NT2/D1 (cell line): ENCODE measurements at places on chromosomes 11 and 22.

- DNase-seq: no peak
Measured at GRCh38 chr11:1938343-1939005, 8.7 kb upstream of the MRPL23 start.

DNA sequence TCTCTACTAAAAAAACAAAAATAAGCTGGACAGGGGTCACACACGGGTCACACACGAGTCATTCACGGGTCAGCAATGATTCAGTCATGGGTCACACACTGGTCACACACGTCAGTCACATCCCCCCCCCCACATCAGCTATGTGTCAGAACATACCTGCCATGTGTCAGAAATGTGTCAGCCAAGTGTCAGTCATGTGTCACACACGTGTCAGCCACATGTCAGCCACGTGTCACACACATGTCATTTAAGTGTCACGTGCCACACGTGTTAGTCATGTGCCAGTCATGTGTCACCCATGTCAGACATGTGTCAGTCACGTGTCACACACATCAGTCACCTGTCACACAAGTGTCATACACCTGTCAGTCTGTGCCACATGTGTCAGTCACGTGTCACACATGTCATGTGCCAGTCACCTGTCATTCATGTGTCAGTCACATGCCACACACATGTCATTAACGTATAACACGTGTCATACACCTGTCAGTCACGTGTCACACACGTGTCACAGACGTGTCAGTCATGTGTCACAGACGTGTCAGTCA is 28.7 kb upstream of the MMP20 start:
- DNase-seq: no peak

DNA sequence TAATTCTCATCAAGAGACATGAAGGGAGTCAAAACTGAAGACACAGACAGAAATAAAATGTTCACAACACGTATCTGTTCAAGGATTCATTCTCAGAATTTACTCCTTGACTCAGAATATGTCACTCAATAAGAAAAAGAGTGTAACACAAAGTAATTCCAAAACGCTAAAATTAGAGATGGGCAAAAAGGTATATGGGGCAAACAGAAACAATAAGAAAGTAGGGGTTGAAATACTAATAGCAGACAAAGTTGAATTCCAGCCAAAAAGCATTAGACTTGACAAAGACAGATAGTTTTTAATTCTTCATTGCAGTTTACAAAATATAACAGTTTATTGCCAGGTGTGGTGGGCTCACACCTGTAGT is 26.7 kb downstream of the GNB1L start:
- DNase-seq: no peak

DNA sequence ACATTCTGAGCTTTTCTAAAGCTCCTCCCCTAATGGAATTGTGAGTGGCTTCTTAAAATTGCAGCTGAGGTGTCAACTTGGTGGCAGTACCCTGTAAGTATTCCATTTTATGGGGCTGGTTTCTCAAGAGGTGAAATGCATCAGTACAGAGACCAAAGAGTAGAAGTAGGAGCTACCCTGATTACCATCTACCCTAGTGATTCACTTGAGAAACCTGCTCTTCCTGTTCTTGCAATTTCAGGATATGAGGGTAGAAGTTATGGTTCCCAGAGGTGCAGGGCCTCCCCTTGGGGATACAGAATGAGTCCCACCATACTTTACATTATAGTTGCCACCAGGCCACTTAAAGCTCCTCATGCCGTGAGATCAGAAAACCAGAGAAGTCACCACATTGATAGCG is 944.6 kb downstream of the OPCML start:
- DNase-seq: no peak

DNA sequence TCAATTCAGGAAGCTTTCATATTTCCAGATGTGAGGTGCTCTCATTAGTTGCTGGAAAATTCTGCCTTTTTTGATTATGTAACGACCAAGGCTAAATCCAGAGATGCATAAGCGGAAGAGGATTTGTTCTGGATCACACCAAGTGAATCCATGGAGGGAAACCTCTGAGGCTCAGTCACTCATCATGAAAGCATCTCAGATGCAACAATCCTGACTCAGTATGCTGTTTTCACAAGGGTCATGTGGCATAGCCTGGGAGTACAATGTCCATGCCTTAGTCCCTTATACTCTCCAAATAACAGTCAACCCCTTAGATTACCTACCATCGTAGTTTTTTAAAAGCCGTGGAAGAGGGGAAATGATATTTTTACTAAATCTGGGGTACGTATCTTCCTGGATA is 445.6 kb downstream of the NTM start:
- no peak for DNase-seq

DNA sequence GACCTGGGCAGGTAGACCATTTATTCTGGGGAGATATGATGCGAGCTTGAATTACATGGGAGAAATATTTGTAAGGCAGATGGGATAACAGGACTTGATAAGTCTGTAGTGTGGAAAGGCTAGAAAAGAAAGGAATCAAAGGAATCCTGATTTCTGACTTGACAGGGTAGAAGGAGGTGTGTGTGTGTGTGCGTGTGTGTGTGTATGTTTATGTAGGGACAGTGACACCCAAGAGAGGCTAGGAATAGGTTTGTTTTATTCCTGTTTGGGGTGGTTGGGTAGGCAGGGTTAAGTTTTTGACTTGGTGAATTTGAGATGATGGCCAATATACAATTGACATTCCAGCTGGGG is 390 bp upstream of the HTATIP2 start:
- DNase-seq: no peak

DNA sequence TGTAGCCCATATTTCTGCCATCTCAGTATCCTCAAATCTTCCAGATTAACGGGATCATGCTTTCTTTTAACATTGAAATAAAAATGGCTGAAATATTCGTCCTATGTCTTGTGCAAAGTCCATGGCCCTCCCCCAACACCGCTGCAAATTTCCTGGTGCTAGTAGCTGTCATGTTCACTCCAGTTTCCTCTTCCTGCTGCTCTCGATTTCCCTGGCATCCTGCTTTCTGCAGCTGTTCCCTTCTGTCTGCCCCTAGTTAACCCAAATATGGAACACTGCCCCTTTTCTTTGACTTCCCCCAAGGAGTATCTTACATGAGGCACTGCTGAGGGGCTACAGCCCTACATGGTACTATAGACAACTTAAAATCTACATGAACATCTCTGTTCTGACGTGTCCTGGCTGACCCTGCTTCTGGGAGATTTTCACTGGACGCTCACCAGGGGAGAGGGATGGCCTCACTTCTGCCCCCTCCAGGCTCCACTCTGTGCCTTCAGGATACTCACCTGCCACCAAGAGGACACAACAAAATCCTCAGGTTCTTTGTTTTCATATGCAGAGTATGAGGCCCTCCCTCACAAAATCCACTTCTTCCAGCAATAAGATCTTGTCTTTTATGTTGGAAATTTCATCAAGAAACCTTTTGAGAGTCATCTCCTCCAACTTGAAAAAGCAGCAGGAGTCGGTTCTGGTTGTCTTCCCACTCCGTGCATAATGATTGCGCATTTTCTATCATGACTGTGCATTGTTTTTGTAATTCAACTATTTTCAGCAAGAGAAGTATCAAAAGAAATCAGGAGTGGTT is 29.5 kb upstream of the SCUBE2 start:
- peak; percentile 36 for DNase-seq

- DNase-seq: no peak
Measured at GRCh38 chr22:28923826-28924732, 40.7 kb downstream of the ZNRF3 start.

- no peak for DNase-seq
Measured at GRCh38 chr11:107996006-107996776, 12.5 kb upstream of the CUL5 start.

- no peak for DNase-seq
Measured at GRCh38 chr11:68071281-68072048, 32.6 kb downstream of the TCIRG1 start.

DNA sequence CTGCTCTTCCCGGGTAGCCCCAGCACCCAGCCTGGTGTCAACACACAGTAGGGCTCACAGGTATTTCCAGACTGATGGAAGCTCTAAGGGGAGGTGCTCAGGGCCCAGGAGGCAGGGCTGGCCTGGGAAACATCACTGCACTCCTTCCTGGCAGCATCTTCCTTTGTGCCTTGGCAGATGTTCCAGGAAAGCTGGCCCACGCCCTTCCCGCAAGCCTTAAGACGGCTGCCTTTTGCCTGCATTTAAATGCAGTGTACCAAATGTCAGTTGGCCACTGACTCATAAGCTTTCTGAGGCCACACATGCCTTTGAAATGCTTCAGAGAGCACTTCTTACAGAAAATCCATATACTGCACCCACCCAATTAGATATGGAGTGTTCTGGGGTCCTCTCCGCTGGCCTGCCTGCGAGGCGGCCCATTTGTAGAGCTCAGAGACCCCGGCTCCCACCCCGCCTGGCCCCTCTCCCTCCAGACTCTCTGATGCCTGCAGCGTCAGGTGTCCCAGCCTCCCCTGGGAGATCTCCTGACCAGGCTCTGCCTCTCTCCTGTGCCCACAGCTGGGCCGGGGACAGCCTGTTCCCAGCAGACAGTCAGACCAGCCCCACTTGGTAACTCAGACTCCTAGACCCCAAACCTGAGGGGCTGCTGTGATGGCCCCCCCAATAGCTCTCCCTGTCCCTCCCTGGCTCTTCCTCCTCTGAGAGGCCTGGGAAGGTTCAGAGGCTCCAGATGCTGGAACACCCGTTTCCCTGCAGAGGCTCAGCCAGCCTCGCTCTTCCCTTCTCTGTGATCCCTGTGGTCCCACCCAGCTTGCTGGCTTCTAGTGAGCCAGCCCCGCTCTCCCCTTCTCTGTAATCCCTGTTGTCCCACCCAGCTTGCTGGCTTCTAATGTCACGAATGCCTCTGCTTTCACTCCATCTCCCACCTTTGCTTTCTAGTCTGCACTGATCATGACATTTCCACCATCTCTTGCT is 47.6 kb upstream of the THY1 start:
- DNase-seq: no peak

DNA sequence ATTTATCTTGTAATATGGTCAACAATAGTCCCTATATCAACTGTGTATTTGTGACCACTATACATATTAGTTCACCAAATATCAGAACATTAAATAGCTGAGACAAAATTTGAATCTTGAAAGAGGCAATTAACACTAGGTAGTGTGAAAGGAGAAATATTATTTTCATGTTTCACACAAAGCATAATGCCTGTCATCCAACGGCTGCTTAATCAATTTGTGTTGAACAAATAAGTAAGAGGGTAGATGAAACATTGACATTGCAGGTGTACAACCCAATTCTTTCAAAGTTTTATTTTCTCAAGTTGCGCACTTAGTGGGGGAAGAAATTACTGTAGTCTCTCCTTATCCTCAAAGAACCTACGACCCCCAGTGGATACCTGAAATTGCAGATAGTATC is 3.4 kb upstream of the OR8I2 start:
- DNase-seq: no peak

DNA sequence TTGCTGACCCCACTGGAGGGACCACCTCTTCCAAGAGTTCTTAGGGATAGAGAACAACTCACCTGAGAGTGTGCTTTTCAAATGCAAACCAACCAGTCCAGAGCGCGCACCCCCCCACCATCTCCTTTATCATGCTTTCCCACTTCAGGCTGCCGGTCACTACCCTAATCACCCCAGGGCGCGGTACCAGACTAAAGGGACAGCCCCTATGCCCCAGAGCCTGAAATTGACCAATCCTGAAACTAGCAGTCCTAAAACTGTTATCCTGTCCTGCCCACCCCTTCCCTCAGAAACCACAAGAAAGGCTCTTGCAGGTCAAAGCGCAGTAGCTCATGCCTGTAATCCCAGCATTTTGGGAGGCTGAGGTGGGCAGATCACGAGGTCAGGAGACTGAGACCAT is 37.0 kb downstream of the NEAT1 start:
- DNase-seq: peak; percentile 59

GRCh38 chr11:16603890-16604793 is 134.3 kb upstream of the C11orf58 start:
- no peak for DNase-seq

GRCh38 chr11:81022057-81022456 is 1581.2 kb upstream of the TENM4 start:
- no peak for DNase-seq

GRCh38 chr22:45240104-45240809 is 437 bp downstream of the KIAA0930 start:
- no peak for DNase-seq

GRCh38 chr11:31412946-31413345 is 43.3 kb downstream of the DNAJC24 start:
- DNase-seq: no peak

DNA sequence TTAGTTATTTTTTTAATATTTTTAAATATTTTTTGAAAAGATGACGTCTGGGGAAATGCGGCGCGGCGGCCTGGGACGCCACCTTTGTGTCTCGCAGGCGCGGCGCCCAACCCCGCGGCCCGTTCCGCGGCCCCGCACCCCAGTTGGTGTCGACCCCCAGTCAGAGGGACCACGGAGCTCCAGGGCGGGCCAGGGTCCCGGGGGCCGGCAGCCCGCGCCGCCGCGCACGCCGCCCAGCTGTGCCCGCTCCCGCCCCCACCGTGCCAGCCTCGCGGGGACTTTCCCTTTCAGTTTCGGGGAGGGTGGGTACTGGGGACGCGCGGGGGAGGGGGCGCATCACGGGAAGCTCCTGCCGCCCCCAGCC is 1.6 kb downstream of the CCND1 start:
- DNase-seq: no peak

DNA sequence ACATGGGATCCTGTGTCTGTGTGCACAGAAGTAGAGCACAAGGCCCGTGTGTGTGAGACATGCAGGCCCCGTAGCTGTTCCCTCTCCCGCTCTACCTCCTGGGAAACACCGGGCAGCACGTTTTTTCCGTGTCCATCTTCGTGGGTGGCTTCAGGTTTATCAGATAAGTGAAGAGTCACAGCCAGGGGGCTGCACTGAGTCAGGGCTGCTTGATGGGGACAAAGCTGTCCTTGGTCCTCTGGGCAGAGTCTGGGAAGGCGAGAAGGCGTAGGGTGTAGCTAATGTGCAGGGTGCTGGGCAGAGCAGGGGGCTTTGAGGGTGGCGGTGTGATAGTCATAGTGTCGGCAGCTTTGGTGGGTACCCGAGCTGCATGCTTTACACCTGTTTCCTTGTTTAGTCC is 23.7 kb downstream of the INCENP start:
- no peak for DNase-seq

DNA sequence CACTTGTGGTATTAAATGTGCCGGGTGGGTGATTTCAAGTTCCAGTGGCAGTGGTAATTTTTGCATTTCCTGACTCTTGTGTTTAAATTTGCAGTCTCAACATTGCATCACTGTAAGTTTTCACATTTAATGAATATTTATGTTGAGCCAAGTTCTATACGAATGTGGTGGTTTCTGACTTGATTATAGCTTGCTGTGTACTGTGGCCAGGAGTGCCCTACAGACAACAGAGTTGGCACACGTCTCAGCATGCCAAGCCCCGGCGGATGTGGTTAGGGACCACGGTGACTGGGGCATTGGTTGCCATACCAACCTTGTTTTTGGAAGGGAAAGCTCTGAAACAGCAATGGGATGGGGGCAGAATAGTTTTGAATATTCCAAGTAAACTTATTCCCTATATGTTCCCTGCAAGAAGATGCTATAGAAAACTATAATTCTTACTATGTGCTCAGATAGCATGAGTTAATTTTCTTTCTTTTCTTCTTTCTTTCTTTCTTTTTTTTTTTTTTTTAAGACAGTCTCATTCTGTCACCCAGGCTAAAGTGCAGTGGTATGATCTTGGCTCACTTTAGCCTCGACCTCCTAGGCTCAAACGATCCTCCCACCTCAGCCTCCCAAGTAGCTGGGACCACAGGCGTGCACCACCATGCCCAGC is 16.0 kb downstream of the ZNRF3 start:
- no peak for DNase-seq

- DNase-seq: no peak
Measured at GRCh38 chr11:6598555-6598954, 4.9 kb downstream of the RRP8 start.
